ENCODE measurements at places on chromosomes 7 and 10. TPM values are rescaled to one million over a fixed set of nuclear protein-coding genes. Genes with fewer than 3 reads are reported as not detected.

HMX3 gene
- 1.2 TPM for total RNA-seq

SAMD9L gene
- 9.9 TPM for total RNA-seq

SPDYE1 gene
- total RNA-seq = not detected

ITPRID1 gene
- 1.2 TPM for total RNA-seq

SMO gene
- 1.5 TPM for total RNA-seq

Measured in left colon (tissue), 2 donors.